Activated T-helper 1 cell treated with anti-CD3 and anti-CD28 coated beads, Interleukin-12 subunit alpha, Interleukin-12 subunit beta, Interleukin-2, Interleukin-4 antibody, amounts not matched to agents 30 ng/mL and 10 ng/mL and 1 ng/mL, durations not matched to agents 14 hours and 24 hours and 36 hours (primary cell): ENCODE measurements at places on chromosomes 2 and 18.

DNA sequence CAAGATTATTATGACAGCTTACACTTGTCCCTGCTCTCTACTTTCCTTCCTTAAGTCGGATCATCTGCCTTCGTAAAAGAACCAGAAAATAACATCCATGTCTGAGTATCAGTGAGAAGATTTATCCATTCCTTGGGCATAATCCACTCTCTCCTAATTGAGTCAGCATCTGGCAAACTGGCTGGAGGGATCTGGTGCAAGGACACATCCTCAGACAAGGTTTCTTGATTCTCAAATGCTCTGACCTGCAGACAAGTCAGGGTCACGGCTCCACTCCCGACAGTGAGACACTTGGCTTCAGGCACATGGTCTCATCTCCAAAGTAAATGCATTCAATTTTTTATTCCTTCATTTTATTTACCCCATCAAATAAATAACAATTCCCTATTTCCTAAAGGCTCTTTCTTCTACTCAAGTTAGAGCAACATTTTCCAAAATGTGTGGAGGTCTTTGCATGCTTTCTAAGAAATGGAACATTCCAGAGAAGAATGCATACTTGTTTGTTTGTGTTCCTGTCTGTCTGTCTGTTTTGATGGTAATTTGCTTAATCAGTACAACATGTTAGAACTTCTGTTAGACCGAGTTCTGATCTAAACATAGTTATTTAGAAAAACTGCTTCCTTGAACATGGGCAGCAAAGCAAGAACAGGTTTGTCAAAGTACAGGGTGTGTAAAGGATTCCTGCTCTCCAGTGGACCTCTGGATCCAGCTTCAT lies 246.9 kb downstream of the IRS1 start:
- no peak for DNase-seq

DNA sequence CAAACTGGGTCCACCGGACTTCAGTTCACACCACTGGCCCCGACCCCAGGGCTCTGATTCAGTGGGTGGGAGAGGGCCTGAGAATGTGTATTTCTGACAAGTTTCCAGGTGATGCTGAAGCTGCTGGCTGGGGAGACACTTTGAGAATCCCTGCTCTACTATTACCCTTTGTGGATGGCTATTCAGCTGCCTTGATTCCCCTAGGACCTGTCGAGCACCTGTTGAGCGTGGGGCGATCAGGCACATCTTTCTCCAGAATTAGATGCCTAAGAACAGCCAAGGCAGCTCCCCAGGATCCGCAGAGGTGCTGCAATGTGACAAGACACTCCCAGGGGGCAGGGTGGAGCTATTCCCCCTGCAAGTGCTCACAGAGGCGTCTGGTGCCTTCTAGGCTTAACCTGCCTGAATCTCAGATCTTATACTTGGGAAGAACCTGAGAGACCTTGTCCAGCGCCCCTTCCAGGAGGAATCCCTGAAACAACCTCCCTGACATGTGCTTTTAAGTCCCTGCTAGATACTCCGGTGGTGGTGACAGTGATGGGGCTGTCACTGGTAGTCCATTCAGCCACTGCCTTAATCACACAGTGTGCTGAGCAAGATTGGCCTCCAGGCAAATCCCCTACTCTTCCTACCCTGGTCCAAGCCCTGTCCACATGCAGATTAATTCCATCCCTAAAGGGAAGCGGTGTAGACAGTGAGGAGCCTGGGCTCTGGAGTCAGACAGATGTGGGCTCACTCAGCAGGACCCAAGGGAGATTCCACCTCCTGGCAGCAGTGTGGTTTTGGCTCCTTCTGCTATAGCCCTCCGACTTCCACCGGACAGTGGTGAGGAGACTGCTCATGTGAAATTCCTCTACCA lies 43.4 kb upstream of the OTOF start:
- DNase-seq, result no peak

DNA sequence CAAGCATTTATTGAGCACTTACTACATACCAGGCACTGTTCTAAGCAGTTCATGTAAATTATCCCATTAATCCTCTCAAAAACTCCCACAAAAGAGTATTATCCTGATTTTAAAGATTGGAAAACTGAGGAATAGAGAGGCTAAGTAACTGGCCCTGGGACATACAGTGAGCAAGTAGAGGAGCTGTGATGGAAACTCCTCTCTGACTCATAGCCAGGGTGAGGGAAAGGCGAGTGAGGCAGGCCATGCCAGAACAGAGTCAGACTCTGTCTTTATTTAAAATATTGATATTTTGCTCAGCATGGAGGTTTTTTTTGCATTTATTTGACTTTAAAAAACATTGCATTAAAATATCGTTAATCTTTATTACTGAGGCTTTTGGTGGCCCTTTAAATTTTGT lies 208.0 kb downstream of the LOXHD1 start:
- no peak for DNase-seq

DNA sequence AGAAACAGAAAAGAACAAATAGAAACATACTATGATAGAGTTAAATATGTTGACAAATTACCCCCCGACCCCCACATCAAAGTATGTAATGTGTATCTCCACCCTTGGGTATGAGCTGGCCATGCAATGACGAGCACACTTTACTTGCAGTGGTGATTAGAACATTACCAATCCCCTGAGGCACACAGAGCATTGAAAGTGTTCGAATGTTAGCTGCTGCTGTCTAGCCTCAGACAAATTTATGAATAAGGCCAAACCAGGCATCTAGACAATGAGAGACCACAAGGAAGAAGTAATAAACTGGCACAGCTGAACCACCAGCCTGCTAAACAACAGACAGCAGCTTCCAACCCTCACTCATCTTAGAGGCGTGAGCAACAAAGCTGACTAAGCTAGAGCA lies 380.5 kb downstream of the DSEL start:
- no peak for DNase-seq

DNA sequence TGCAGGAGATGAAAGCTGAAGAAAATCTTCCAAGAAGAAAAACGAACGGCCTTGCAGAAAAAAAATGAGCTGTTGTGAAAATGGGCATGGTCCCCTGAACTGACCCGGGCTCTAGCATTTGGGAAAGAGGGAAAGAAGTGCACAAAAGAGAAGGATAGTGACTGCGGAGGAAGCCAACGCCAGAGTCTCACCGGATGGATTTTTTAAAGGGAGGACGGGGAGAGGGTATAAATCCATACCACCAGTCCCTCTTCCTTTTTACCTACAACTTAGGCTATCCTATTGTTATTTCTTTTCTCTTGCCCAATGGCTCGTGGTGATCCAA lies 601 bp downstream of the WDR35 start:
- no peak for DNase-seq

DNA sequence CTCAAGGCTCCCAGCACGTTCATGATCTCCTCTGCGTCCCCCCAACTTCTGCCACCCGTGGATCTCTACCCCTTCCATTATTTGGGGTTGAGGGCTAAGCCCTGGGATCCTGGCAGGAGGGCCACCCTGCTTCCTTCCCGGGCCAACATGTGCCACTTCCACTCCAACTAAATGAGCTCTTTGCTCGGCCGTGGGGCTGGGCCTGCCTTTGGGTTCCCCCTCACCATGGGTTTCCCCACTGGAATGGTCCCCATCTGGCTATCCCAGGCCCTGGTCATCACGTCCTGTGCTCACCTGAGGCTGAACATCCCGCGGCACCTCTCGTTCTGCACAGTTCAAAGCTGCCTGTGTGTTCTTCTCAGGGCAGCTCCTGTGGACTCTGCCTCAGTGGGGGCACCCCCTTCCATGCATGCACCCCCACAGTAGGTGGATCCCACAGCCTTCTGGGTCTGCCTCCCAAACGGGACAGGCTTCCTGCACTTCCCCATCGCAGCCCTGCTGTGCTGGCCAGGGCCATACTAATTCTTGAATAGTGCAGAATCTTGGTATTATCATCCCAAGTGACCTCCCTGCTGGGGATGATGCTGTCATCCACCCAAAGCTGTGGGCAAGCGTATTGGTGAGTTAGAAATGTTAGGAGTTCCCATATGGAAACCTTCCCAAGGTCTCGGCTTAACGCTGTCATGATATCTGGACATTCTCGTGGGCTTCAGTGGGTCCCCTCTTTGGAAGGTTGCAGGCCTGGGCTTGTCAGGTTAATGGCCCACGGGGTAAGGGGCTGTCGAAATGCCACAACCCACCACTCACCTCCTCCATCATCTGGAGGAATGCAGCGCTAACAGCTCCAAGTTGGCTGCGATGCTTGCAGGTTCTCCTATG lies 150.5 kb upstream of the TWIST2 start:
- no peak for DNase-seq

DNA sequence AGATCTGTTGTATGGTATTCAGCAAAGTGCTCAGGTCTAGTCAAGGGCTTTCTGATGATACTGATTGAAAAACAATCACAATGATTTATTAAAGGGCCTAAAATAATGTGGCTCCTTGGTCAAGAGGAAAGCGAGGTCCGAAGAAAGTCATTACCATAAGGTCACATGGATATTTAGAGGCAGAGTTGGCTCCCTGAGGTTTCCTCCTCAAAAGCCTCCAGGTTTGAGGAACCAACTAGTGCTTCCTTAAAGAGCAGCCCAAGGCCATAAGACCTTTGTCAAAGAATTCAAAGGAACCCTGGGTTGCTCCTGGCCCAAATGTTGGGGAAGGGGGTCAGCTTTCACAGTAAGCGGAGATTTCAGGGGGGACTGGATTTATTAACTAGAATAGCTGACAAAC lies 280.7 kb upstream of the ATP5MC3 start:
- no peak for DNase-seq

- no peak for DNase-seq
Observed at GRCh38 chr18:4198956-4199355, 256.2 kb downstream of the DLGAP1 start.

DNA sequence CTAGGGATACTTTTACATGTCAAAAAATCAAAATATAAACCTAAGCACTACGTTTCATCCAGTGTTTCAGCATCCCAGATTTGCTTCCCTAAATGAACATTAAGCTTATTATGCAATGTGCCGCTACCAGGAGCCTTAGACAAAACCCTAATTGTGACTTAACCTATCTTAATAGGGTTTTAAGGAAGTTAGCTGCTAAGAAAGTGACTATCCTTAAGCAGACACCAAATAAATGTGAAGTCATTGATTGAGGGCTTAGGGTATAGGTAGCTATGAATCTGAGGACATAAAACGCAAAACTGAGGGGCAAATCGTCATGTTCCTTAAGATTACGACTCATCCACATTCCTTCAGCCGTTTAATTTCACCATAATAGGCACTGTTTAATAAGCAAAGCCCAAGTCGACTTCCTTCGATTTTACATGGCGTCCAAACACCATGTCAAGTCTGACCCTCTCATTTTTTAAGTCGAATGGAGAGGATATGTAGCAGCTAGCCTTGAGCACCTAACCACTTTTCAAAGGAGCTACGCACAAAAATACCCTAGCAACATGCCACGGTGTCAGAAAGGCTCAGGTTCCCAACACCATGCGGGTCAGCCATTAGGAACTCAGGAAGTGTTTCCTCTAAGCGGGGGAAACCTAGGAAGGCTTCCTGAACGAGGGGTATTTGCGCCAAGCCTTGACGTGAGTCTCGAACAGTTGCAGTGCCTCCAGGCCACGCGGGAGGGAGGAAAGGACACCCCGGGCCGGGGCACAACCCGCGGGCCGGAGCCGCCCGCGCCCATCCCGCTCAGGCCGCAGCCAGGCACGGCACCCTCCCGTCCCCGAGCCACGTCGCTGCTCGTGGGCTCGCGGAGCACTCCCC lies 1.0 kb downstream of the HDLBP start:
- no peak for DNase-seq

- DNase-seq, result no peak
Observed at GRCh38 chr2:2286592-2286991, 44.5 kb downstream of the MYT1L start.

DNA sequence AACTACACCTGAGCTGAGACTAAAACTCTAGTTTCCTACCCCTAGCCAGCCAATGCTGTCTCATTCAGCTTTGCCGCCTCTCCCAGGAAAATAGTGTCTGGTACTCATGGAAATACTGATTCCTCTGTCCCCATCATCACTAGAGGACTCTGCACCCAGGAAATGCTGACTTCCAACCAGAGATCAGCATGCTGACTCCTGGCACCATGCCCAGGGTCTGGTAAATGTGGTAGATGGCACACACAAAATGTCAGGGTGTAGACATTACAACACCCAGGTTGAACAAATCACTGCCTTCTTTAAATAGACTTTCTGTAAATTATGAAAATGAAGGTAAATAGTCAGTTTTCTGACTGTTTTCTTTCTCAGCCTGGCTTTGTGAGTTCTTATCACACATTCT lies 307.3 kb upstream of the CHAC2 start:
- no peak for DNase-seq
